HT-29 (cell line): ENCODE measurements at places on chromosomes 6 and 20. TPM values are rescaled to one million over a fixed set of nuclear protein-coding genes. Genes with fewer than 3 reads are reported as not detected.

DNA sequence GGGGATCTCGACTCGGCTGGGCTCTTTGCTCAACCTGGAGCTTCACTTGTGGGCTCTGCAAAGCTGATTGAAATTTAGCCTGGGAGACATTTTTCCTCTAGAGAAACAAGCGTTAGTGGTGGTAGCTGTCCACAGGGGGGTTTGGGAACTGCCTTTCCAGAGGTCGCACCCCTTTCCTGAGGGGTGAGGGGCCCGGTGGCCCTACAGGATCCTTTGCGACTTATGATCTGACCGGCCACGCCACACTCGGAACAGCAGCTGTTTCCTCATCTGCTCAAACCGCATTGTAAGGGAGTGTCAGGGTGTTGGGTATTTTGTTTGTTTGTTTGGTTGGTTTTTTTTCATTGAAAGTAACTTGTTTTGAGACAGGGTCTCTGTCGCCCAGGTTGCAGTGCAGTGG is 21.0 kb downstream of the PNLDC1 start:
- DNase-seq, result no peak

- no peak for DNase-seq
Observed at GRCh38 chr20:17825960-17826843, 126.4 kb downstream of the BANF2 start.

DNA sequence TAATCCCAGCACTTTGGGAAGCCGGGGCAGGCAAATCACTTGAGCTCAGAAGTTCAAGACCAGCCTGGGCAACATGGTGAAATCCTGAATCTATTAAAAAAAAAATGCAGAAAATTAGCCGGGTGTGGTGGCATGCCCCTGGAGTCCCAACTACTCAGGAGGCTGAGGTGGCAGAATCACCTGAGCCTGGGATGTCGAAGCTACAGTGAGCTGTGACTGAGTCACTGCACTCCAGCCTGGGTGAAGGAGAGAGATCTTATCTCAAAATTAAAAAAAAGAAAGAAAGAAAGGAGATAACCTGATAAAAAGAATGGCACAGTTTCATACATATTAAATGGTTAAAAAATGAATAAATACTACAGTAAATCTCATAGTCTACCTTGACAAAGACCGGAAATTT is 123.6 kb upstream of the TNFAIP3 start:
- DNase-seq, result no peak

- no peak for DNase-seq
Observed at GRCh38 chr20:64144144-64144912, 19.9 kb upstream of the MYT1 start.

- no peak for DNase-seq
Observed at GRCh38 chr20:58549231-58550209, 34.3 kb upstream of the APCDD1L start.

DNA sequence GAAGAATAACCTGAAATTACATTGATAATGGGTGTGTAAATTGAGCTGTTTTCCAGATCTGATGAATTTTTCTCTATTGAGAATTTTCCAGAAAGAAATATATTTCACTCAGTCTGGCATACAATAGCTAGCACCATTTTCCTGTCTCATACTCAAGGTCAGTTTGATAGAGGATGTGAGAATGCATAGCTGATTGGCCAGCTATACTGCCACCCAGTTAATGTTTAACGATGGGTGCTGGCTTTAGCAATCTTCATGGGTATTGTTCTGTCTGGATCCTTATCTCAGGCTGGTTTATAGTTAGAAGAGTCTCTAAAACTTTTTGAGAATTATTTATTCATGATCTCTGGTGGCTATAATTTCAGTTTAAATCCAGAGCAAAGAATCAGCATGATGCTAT is 147.4 kb downstream of the HDGFL1 start:
- DNase-seq, result peak; percentile 20

DNA sequence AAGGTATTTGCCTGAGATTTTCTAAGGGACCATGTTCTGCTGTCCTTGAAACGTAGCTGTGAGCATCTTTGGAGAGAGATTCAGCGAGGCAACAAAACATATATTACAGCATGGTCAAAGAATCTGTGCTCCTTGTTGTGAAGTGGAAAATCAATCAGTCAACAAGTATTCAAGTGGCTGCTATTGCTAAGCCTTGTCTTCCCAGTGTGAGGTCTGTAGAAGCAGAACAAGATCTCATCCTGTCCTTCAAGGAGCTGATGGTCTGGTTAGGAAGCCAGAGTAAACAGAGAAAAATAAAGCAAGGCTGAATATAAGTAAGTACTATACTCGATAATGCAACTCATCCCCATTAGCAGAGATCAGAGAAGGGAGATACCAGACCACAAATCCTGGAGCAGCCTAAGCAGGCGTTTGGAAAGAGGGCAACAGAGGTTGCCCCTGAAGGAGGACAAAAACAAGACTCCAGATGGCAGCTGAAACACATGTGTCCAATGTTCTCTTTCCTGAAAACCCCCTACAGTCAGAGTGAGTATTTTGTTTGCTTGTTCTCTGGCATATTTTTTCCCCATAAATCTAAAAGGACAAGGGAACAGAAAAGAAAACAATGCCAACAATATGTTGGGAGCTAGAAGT is 392.0 kb downstream of the SYNE1 start:
- DNase-seq, result no peak

GRCh38 chr6:138159246-138159645 is 2.5 kb upstream of the ARFGEF3 start:
- no peak for DNase-seq

DNA sequence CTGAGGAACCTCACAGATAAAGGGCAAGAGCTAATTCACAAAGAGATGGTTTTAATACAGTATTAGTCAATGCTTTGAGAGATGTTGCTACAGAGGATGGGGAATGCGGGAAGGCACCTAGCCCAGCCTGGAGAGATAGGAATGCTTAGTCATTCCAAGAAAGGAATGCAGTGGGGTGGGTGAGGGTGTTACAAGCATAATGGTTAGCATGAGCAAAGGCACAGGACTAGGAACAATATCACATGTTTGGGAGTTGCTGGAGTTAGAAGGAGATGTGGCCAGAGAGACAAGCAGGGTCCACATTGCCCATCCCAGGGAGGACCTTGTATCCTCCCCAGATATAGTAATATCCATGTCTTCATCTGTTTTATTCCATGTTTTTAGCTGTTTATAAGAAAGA is 107.0 kb upstream of the OGFRL1 start:
- DNase-seq, result peak; percentile 42

GRCh38 chr6:51463321-51463720 is 624.1 kb downstream of the PKHD1 start:
- DNase-seq, result no peak

DNA sequence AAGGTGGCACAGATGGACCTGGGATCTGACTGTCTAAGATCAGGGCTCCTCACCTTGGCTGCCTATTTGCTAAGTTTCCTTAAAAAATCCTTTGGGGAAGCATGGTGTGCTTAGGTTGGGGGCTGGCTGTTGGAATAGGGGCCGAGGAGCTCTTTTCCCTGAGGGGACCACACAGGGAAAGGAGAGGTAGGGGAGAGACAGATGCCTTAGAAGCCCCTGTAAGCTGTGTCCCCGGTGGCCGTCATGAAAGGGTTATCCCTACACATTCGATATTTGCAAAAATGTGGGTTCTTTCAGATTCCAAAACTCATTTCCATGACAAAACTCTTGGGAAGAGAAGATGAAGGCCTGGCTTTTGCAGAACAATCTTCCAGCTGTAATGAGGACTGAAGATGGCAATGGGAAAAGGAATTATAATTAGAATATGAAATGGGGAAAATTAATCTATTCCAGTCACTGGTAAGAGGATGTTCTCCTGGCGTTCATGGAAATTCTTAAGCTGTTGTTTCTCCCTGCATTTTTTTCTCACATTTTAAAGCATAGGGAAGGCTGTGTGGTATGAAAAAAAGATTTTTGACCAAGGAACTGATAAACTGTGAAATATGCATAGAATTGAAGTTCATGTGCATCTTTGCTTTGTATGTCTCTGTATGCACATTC is 53.8 kb downstream of the TOX2 start:
- no peak for DNase-seq

DNA sequence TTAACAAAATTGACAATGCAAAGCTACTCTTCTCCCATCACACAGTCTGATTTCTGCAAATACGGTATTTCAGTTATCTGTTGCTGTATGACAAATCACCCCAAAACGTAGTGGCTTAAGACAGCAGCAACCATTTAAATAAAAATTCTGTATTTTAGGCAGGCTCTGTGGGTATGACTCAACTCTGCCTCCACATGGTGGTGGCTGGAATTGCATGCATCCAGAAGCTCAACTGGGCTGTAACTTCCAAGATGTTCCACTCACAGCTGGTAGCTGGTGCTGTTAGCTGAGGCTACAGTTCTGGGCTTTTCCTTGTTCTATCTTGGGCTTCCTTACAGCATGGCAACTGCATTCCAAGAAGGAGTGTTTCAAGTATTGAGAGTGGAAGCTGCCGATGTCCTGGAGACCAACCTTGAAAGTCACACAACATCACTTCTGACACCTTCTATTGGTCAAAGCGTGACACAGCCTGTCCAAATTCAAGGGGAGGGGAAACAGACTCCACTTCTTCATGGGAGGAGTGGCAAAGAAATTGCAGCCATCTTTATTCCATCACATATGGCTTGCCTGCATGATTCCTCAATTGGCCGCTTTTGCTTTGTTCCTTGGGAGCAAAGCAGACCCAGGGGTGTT is 39.7 kb upstream of the TULP1 start:
- peak; percentile 56 for DNase-seq

- no peak for DNase-seq
Observed at GRCh38 chr6:26175033-26175427, 87.8 kb downstream of the HFE start.

DNA sequence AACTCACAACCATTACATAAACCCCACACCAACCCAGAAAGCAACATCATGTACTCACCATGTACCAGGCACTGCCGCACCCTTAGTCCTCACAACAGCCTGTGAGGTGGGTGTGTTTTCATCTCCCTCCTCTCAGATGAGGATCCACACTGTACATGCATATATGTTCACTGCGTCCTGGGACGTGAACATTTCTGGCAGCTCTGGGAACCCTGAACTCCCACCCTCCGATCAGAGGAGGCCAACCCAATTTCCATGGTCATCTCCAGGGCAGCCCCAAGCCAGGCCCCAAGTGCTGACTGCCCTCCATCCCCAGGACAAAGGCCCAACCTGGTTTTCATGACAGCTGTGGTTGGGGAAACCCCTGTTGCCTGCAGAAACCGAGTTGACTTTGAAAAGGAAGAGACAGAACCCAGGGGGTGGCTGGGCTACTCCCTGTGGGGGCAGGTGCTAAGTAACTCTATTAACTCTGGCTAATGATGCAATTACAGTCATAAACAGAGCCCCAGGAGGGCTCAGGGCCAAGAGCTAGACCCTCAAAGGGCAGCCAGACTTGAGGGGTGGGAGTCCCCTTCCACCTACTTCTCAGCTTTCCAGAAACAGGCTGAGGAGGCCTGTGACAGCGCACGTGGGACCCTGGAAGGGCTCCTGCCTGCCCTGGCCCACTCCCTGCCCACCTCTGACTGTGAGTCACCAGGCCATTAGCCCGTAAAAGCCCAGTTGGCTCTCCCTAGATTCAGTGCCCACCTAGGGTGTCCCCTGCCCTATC is 2.6 kb downstream of the TFEB start:
- no peak for DNase-seq

- DNase-seq, result no peak
Observed at GRCh38 chr6:35088281-35089215, 52.6 kb downstream of the TCP11 start.

DNA sequence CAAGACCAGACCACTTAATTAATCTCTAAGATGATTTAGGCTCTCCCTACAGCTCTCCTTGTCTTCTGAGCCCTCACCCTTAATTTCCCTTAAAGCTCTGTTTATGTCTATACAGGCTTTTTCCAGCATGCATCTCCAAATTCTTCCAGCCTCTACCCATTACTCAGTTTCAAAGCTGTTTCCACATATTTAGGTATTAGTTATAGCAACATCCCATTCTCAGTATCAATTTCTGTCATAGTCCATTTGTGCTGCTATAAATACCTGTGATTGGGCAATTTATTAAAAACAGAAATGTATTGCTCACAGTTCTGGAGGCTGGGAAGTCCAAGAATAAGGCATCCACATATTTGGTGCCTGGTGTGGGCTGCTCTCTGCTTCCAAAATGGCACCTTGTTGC is 2.3 kb upstream of the SERPINB1 start:
- no peak for DNase-seq

- DNase-seq, result no peak
Observed at GRCh38 chr6:42424906-42425474, 26.7 kb downstream of the TRERF1 start.

DNA sequence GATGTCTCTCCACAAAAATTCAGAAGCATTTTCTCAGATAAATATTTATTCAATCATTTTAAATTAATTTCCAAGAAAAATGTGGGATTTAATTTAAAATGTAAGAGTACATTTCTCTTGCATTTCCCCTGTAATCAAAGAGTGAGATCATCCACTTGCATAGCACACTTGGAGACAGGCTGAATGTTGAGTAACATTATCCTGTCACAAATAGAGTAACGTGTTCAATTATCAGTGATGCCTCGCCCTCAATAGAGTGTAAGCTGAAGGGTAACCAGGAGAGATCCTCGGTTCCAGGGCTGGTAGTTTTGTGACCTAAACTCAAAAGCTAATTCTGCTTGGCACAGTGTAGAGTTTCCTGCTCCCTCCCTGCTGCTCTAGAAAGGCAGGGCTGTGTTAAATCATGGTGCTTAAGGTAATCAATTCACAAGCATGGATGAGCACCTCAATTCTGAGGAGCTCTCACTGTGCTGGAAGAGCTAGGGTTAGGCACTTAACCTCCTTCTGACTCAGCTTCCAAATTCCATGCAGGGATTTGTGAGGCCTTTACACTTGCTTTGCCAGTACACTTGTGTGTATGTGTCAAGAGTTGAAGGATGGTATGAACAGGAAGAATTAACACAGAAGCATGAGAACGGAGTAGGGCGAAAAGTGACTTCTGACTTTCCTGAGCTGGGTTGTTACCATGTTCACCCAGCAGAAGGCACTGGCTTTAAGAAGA is 56.6 kb downstream of the MMUT start:
- DNase-seq, result no peak

DNA sequence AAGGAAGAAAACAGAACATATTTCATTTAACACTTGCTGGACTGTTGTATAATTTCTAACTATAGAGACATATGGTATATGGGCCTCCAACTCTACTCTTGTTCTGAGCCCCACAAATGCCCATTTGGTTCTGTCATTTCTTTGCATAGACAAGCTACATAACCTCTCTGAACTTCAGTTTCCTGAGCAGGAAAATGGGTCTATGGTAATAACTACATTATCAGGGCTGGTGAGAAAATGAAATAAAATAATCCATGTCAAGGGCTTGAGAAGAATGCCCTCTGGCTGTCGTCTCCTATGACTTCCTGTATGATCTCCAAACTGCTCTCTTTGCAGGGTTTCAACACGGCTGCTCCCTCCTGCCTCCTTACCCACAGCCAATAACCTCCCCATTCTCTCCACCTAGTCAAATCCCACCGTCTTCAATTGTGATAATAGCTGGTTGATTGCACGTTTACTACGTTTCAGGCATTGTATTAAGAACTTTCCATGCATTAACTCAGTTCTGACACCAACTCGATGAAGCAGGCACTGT is 12.0 kb downstream of the ZCCHC3 start:
- DNase-seq, result no peak

The TFAP2A gene
- 2.2 and 3.8 TPM in 2 replicates for total RNA-seq

The NCOA7 gene
- total RNA-seq, result 11.6 and 13.3 TPM in 2 replicates

The BPIFA1 gene
- not detected in 2 replicates for total RNA-seq

The RSPH4A gene
- total RNA-seq, result 0.31 TPM in 1 of 2 replicates, not detected in the other

The HBS1L gene
- total RNA-seq, result 65.1 and 74.3 TPM in 2 replicates

The PRDM13 gene
- total RNA-seq, result not detected in 2 replicates

The MAPK13 gene
- 101 and 103 TPM in 2 replicates for total RNA-seq

The PAK5 gene
- total RNA-seq, result not detected in 2 replicates

The SNAP25 gene
- not detected in 2 replicates for total RNA-seq

The SCGN gene
- not detected in 2 replicates for total RNA-seq

The HLA-DQB2 gene
- not detected in 2 replicates for total RNA-seq

The DDO gene
- not detected in 2 replicates for total RNA-seq
